ENCODE measurements at places on chromosomes 6 and 20.

DNA sequence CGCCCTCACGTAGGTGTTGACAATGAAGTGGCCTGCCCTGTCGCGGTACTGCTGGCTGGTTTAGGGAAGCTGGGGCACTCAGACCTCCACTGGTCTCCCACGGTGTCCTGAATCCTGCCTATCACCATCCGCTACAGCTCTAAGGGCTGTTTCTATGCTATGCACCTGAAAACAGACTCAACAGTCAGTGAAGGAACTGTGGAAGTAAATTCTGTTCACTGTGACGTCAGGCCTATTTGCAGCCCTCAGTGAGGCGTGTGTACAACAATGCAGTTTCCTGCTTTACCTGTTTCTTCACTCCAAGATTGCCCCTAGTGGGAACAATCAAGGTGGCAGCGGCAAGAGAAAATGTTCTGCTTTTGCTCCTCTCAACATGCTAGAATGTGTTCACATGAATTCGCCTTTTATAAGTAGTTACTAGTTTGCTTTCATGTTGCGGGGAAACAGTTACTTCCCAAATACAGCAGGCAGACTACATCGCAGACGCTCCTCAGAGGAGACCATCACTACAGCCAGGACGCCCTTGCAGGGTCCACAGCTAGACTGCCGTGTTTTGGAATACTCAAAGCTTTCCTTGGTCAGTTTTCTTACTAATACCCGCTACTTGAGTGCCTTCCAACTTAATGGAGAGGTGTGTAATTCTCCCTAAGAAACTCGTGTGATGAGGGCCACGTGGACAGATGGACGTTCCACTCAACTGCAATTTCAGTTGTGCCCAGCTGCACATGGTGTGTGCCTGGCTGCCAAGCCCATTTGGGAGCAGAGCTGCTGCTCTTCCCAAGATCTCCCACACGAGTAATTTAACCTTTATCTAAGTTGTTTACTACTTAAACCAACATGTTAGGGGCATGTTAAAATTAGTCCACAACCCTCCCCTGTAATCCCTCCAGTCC, 25.4 kb downstream of the DIDO1 start:
- DNase-seq = peak; percentile 11

- no peak for DNase-seq
Observed at GRCh38 chr20:58571356-58571692, 56.1 kb upstream of the APCDD1L start.

GRCh38 chr6:34852406-34853085, 35.3 kb downstream of the TAF11 start:
- DNase-seq = no peak

- DNase-seq = no peak
Observed at GRCh38 chr6:112781241-112781640, 434.1 kb downstream of the RFPL4B start.

DNA sequence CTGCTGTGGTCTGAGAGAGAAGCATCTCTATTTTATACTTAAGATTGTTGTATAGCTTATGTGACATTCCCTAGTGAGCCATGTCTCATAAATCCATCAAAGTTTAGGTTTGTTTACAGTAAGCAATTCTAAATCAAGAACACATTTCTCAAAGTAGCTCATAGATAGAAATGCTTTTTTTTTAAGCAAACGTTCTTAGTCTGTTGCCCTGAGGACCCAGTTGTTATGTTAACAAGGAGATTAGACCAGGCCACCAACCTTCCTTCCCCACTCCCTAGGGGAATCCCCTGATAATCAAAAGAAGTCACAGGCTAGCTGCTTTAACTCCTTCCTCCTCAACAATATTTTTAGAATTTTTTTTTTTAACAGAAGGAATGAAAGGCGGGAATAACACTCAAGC, 169.0 kb downstream of the FUT9 start:
- no peak for DNase-seq

- no peak for DNase-seq
Observed at GRCh38 chr6:144835322-144835973, 550.3 kb downstream of the UTRN start.

DNA sequence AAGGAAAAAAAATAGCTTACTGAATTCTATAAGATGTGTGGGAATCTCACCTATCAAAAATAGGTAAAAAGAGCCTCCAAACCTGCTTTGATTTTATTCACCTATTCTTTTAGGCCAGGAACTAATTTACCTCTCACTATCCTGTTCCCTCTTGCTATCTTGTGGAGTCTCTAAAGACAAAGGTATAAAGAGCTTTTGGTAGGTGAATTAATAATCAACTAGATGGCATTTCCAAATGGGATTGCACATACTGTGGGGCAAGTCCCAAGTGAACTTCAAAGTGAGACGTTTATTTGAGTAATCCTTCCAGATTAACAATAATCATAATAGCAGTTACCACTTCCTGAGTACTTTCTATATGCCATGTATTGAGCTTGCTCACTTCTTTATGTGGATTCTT, 2.8 kb downstream of the FAM8A1 start:
- DNase-seq = no peak

DNA sequence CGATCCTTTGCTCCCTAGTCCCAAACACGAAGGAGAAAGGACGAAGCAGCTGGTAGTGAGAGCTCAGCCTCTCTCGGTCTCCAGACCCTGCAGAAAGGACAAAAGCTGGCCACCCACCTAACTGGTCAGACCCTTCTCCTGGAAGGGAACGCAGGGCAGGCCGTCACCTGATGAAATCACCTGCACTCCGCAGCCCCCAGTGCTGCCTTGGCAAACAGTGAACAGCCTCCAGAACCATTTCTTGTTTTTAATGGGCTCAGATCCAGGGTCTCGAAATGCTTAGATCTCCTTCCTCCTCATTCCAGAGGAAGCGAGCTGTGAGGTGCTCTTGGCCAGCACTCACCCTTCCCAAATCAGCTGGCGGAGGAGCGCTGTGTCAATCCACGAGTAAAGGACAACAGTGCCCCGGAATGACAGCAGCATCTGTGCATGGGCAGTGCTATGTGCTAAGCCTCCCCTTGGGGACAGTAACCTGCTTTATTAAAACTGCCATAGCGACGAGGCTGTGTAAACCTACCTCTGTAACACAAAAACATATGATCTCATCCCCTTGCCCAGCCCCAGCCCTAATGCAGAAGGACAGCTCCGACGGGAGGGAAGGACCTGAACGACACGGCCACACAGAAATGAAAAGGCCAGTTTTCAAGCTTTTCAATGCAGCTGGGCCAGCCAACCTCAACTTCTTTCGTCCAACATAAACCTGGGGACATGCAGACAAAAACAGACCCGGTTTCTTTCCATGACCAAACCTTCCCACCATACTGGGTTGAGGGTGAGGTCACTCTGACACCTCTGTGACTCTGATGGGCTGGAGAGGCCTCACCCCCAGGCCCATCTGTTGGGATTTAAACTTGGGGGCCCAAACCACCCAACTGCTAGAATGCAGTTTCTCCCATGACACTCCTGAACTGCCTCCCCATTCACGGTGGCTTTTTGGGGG, 43.3 kb downstream of the SULF2 start:
- DNase-seq = no peak

- no peak for DNase-seq
Observed at GRCh38 chr20:45948742-45949541, 14.5 kb downstream of the PCIF1 start.

DNA sequence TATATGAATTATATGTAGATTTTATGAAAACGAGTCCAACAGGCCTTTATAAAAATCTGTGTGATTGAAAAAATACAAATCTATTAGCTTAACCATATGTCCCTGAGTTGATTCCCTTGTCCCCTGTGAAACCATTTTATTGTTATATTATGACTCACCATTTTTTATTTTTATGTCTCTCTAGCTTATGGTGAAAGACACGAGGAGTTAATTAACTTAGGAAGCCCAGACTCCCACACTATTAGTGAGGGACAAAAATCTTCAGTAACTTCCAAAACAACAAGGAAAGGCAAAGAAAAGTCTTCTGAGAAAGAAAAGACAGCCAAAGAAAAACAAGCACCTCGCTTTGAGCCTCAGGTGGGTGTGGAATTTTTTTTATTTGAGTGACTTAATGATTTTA, 183.1 kb downstream of the ADGB start:
- no peak for DNase-seq

GRCh38 chr6:116986819-116987218, 109.8 kb downstream of the RFX6 start:
- no peak for DNase-seq

DNA sequence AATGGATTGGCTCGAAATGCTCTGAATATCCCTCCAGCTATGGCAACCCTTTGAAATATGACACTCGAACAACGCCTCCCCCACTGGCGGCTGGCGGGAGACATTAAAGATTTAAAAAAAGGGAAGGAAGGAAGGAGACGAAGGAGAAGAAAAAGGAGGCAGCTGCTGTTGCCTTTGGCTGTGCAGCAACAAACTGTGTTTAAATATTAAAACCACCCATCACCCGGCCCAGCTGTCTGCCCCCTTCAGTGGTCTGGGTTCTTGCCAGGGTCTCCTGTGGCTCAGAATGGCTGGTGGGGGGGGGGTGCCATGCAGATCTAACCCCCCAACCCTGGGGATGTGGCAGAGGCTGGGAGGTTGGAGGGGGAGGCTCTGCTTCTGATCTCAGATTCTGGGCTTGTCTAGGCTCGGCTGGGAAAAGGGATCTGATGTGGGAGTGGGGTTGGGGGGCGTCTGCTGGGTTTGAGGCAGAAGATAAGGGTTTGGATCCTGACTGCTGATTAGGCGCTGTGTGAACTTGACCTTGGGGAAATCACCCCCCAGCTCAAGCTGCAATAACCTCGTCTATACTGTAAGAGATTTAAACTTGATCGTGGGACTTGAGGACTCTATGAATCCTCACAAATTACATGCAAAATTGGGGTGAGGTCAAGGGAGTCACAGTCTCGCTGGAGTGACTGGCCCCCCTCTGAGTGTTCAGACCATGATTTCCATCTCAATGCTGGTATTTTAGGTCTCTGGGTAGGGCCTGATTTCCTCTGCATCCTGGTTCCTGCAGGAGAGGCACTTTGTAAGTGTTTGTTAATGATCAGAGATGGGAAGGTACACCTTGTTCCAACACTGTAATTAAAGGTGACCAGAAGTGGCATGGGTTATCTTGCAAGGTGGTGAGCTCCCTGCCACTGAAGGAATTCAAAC, 40.3 kb upstream of the BLCAP start:
- no peak for DNase-seq

DNA sequence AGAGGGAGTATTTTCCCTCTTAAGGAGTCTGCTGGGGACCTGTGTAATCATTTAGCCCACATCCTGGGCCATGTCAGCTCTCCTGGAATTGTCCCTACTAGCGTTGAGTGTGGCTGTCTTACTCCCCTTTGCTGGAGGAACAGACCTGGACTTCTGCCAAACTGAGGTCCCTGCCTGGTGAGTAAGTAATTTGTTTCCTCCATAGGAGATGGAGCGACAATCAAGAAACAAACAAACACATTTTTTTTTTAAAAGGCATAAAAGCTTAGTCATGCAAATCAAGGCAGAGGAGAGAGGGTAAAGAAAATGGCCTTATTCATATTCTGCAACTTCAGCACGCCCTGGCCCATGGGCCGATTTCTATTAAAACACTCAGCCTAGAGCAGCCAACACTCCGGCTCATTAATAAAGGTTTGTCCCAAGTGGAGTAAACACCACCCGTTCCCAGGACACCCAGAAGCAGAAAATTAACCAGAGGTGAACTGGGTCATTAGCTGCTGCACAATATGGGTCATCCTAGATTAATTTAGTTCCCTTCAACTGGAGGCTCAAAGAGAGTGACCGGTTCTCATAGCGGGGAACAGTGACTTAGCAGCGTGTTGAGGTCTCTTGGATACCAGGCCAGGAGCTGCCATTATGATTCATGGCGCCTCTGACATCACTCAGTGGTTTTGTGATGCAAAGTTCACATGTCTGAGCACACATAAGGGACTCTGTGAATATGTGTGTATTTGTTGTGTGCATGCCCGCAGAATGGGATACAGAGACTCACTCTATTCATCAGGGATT, 165.0 kb upstream of the SULF2 start:
- no peak for DNase-seq

DNA sequence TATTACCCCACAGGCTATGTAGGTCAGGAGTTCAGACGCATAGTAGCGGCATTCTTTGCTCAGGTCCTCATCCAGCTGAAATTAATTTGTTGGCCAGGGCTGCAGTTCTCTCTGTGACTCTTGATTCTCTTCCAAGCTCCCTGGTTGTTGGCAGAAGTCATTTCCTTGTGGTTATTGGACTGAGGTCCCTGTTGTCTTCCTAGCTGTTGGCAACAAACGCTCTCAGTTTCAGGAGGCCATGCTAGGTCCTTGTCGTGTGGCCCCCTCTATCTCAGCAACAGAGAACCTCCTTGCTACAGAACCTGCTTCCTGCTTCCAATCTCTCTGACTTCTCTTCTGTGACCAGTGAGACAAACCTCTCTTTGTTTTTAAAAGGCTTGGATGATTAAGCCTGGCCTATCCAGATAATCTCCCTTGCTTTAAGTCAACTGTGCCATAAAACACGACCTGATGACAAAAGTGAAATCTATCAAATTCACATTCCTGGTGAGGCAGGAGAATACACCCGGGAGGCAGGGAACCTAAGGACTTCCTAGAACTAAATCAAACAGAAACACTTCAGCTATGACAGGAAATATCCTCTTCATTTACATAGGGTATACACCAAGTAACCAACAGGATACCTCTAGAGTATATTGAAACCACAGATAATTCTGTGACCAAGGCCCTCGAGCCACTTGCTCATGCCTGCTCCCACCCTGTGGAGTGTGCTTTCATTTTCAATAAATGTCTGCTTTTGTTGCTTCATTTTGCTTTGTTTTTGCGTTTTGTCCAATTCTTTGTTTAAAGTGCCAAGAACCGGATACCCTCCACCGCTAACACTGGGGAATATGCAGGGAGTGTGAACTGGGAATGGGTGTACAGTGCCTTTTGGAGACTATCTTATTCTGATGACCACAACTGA, 196.0 kb downstream of the BTBD3 start:
- DNase-seq = peak; percentile 92

- peak; percentile 19 for DNase-seq
Observed at GRCh38 chr6:24775520-24776058, 852 bp downstream of the GMNN start.

GRCh38 chr20:973785-974194, 28.3 kb downstream of the RSPO4 start:
- peak; percentile 70 for DNase-seq

DNA sequence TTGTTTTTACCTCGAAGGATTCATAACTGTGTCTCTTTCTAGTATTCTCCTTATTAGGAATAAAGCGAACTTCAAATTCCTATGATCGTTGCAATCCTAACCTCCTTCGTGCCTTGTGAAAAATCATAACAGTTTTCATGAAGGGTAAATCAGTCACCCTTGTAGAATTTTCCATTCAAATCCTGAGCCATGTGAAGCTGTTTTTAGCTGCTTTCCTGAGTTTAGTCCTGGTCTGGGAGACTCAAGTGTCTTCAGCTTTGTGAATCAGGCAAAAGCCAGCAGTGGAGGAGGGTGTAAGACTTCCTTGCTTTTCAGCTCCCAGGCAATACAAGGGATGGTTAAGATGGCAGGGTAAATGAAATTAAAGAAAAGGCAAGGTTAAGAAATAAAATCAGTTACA, 24.3 kb downstream of the GCNT2 start:
- no peak for DNase-seq

DNA sequence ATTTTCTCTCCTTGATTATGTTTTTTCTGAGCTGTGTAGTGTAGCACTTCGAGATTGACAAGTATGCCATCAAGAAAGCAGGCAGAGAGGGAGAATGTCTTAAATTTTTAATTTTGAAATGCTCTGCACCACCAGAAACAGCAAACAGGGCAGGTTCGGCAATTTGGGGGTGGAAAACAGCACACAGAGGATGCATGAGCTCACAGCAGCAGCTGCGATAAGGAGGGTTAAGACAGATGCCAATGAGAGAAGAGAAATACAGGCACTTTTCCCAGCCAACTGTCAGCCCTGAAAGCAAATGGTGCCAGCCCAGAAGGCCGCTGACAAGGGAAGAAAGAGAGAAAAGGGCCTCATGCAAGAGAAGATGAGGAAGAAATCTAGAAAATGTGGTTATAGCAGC, 15.1 kb upstream of the SNRPB2 start:
- DNase-seq = no peak
